Stimulated activated CD4-positive, alpha-beta T cell treated with anti-CD3 and anti-CD28 coated beads, Interleukin-4, amount 100 ng/mL, for 1 hour (primary cell): ENCODE measurements at places on chromosomes 1 and 21.

GRCh38 chr1:211335522-211336157 is 9.0 kb downstream of the TRAF5 start:
- DNase-seq, result no peak

- no peak for DNase-seq
Measured at GRCh38 chr1:169129109-169129784, 22.8 kb downstream of the ATP1B1 start.

DNA sequence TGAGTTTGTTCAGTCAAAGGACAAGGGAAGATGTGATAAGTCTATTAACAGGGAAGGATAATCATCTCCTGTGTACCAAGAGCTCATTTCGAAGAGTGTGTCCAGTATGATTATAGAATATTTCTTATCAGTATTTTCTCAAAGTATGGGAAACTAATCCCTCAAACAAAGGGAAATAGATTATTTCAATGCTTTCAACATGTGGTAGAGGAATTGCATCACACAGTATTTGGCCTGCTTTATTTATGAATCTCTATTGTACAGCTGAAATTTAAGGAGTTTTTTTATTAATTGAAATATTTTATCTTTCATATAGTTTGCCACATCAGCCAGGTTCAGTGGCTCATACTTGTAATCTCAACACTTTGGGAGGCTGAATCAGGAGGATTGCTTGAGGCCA is 151.0 kb downstream of the CLEC20A start:
- DNase-seq, result no peak

DNA sequence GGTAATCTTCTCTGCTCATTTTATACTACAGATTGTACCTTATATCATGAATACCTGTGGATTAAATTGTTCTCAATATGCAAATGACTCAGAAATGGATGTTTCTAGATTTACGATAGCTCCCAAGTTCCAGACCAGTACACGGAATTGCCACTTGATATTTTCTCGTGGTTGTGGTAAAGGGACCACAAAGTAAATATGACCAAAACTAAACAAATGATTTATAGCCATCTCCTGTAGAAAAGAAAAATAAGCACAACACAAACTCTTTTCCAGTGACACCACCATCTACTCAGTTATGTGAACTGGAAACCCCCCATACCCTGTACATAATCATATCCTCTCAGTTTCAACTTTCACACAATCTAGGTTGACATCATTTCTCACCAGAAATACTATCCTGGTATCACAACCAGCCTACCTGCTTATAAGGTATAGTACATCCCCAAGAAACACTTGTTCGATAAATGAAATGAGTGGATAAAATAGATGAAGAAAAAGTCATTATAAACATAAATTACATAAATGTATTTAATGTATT is 172.3 kb downstream of the ADGRL4 start:
- DNase-seq, result no peak

GRCh38 chr1:99587008-99587407 is 58.9 kb upstream of the PALMD start:
- DNase-seq, result no peak

- no peak for DNase-seq
Measured at GRCh38 chr1:239733995-239734394, 347.6 kb downstream of the CHRM3 start.

DNA sequence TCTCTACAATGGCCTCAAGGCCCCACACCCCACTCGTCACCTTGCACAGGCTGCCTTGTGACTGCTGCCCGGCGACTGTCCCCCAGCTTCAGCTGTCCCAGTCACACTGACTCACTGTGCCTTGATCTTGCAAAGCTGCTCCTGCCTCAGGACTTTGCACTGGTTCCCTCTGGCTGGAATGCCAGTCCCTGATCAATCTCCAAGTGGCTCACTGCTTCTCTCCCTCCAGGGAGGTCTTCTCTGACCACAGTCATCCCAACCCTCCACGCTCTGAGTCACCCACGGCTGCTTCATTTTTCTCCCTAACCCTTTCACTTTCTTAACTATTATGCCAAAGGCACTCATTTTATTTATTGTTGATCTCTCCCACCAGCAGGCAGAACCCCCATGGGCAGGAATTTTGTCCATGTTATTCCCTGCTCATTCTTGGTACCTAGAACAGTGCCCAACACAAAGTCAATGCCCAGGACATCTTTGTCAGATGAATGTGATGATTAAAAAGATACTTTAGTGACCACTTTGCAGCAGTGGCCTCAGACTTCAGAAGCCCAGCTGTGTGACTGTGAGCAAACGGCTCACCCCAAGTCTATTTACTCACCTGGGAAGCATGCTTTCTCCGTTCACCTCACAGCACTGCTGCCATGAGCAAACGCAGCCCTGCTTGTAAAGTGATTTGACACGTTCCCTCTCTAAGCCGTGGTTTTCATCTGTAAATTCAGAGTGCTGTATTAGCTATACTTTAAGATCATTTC is 53.4 kb downstream of the ZBTB18 start:
- no peak for DNase-seq

DNA sequence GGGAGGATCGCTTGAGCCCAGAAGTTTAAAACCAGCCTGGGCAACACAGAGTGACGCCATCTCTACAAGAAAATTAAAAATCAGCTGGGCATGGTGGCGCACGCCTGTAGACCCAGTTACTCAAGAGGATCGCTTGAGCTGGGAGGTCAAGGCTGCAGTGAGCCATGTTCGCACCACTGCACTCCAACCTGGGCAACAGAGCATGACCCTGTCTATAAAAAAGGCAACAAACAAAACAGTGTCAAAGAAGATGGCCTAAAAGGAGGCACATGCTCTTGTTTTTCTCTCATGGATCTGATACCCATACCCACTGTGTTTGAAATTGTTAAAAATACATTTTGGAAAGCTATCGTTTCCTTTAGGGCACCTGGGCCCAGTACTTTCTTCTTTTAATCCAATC is 191.7 kb downstream of the SLC45A1 start:
- no peak for DNase-seq

- DNase-seq, result no peak
Measured at GRCh38 chr1:216456682-216457081, 33.4 kb upstream of the USH2A start.

DNA sequence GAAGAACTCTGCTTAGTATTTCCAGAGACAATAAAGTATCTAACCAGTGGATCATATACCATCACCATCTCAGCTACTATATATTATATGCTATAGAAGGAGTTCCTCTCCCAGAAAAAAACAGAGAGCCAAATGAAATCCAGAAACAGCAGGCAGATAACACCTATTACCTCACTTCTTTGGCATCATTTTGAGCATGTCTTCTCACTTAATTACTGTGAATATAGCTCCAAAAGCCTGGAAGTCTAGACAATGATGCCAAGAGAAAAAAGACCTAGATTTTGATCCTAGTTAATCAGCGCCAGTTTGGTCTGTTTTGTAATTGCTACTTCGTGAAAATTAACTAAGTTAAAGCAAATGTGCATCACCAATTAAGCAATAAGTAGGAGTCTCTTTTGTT is 131.3 kb downstream of the EIF4G3 start:
- DNase-seq, result no peak

GRCh38 chr1:1758692-1759455 is 19.4 kb downstream of the NADK start:
- DNase-seq, result no peak

DNA sequence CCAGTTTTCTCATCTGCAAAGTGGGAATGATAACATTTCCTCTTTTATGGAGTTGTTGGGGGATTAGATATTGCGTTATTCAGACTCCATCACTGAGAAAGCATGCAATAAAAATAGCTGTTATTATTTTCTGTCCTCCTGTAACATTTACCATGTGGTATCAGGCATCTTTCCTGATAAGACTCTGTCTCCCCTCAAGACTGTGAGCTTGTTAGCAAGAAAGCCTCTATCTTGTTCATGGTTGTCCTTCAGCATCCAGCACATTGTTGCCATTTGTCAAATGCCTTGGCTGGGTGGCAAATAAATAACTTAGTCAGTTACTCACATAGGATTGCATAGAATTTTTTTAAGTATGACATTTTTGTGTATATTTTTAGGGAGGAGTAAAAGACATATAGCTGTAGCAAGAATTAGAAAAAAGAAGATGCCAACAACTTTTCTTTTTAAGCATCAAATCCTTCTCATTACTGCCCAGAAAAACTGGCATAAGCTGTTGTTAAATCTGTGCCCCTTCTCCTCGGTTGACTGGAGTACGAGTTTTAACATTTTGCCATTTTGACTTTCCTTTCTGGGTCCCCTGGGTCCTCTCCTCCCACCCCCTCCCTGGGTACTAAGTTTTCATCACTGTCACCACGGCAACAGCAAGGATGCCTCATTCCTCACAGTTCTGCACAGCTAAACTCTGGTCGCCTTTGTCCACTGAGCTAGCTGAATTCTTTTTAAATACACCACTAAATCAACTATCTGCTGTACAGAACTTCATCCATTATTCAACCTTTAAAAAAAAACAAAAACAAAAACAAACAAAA is 1.0 kb upstream of the JAM2 start:
- no peak for DNase-seq

GRCh38 chr1:200888349-200888838 is 6.3 kb upstream of the INAVA start:
- peak; percentile 40 for DNase-seq

DNA sequence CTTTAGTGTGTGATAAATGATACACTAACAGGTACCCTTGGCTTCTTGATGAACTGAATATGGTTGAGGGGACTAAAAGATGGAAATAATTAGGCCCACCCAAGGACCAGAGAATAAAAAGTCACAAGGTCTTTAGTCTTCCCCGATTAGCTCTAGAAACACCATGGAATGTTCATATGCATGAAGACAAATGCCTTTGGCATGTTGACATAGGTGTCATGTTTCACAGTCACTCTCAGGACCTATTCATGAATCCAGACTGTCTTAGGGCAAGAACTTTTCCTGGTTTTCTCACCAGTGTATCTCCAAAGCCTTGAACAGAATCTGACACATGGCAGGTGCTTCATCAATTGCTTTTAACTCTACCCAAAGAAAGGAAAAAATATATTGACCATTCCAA is 412.8 kb downstream of the AJAP1 start:
- no peak for DNase-seq

DNA sequence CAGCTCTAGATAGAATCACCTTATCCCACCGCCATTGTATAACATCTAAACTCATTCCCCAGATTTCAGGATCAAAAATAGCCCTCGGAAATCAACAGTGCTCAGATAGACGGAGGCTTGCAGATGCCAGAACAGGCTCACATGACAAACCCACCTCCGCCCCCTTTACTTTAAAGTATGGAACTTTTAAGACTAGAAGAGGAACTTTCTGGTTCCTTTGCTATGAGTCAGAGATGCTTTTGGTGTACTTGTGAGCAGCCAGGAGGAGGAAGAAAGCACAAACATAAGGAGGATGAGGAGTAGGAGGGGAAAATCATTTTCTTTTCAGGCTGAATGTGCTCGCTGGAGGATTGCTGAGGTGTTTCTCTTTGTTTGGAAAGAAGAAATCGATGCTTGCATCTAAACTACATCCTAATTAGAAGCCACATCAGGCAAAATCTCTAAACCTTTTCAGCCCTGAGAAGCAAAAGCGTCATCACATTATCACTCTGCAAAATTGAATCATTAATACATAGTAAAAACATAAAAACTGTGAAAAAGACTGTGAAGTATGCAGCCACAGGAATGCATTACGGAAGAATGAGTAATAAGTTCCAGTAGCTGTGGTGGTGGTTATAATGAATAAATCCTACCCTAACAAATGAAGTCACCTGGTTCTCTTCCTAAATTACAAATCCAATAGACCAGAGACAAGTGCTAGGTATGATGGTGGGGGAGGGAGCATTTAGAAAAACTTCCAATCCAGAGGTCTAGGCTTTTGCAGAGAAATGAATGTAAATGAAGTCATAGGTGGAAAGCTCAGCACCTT is 251.3 kb downstream of the KCNH1 start:
- no peak for DNase-seq

GRCh38 chr1:221740993-221741702 is 741 bp downstream of the DUSP10 start:
- peak; percentile 31 for DNase-seq

DNA sequence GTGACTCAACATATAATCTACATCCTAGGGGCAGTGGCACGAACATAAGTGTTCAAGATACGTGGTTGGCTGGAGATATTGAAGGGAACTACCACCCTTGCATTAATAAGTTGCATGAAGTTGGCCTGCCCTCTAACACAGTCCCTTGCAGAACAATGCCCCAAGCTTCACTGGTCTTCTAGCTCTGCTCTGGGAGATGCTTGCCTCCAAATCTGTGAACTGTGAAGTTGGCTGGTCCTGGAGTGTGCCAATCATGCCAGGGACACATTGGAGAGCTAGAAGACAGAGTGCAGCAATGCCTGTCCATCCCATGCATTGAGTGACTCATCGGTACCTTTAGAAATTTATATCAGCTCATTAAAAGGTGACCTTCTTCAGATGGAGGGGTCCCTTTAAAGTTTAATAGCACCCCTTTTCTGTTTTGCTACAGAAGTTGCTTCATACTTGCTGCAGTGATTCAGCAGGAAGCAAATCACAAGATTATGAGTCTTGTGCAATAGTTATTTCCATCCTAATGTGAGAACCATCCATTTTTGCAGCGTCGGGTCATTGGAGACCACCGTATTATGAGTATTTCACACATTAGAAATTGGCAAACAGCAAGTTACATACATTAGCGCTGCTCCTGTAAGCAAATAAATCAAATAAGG is 55.2 kb upstream of the KAZN start:
- DNase-seq, result no peak

DNA sequence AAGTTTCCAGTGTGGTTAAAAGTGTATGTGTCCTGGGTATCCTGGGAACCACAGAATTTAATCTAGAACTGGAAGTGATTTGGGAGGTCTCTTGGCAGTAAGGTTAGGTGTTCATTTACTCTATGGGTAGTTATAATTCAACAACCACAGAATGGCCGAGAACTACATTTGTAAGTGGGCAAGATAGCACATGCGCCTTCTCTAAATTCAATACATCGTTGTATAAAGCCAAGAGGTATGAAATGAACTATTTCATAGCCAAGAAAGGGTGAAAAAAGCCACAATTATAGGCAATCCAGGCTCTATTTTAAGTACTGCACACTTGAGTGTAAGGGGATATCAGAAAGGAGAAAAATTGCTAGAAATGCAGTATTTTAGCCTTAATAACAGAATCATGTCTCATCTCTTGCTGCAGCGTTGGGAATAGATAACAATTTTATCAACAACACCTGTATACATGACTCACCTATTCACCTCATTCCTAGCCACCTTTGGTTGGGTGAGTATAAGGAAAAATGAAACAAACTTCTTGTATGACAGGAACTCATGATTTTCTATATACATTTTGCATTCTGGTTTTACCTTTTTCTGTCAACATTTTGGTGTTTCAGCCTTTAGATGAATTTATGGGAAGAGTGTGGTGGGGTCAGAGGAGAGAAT is 4.5 kb downstream of the SDCCAG8 start:
- DNase-seq, result no peak

DNA sequence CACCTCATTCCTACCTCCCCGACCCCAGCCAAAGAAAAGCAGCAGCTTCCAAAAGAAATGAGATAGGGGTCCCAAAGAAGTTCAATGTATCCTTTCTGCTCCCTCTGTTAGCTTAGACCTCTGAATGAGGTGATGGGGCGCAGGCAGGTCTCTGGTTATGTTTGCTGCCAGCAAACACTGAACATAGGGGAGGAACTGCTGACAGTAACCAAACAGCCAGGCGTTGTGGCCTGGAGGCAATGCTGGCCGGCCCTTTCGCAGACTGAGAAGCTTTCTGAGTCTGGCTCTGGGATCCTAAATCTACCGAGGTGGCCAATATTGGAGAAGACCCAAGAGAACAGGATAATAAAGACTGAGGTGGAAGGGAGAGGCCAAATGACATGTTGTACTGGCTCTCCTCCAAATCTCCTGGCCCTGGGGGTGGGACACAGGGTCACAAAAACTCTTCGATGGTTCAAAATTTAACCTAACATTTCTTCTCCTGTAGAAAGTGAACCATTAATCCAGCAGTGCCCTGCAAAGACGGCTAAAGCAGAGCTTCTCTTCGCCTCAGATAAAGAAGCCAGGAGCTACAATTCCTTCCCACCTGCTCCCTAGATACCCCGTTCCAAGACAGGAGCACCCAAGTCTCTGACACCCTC is 19.6 kb downstream of the SSR2 start:
- DNase-seq, result no peak
